ENCODE measurements at places on chromosomes 4 and X.
A peak's percentile ranks its signal among the peaks of the same experiment; 100 is the strongest.

DNA sequence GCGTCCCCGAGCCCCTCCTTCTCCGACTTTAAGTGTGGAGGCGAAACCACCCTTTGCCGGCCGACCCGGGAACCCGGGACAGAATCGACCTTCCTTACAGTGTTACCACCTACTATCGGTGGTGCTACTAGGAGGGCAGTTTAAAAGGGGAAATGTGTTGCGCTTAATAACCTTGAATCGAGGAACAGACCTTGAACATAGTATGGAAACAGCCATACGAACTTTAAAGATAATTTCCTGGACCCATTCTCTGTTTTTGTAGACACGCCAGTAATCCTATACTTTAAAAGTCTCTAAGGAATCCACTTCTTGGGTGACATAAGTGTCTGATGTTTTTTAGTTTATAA is 1.5 kb downstream of the ING2 start:
- DNase-seq = no peak

DNA sequence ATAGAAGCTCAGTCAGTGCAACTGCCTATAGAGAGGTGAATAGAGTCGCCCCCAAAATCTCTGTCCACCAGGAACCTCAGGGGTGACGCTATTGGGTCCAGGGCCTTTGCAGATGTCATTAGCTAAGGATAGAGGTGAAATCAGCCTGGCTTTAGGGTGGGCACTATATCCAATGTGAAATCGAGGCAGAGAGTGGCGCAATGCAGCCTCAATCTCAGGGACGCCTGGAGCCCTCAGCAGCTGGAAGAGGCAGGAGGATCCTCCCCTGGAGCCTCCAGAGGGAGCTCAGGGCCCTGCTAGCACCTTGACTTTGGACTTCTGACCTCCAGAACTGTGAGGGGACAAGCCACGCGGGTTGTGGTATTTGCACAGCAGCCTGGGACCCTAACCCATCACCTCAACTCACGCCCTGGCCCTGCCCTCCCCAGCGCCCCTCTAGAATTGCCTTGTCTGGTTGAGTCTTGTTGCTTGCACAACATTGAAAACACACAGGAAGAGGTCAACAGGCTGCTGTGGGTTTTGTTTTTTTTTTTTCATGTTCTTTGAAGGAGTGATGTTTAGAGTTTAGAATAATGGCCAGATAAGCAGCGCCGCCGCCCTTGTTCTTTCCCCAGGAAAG is 89.4 kb upstream of the PSAPL1 start:
- DNase-seq = no peak

DNA sequence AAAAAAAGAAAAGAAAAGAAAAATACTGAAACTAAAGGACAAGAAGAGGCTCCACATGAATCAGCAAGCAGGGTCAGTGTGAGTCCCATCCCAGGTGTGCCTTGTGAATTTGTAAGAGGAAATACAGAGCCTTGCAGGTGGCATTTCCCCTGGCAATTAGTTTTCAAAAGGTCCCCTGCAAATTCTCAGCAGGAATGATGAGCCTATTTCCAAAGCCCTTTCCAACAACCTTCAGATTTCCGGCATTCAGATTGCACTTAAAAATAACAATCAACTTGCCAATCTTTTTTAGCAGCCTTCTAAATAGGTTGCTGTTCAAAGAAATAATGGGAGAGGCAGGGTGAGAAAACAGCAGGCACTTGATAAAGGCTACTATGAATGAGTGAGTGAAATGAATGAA is 66.4 kb upstream of the OR13H1 start:
- DNase-seq = no peak

GRCh38 chr4:74223801-74224200 is 65.9 kb downstream of the MTHFD2L start:
- DNase-seq = no peak

DNA sequence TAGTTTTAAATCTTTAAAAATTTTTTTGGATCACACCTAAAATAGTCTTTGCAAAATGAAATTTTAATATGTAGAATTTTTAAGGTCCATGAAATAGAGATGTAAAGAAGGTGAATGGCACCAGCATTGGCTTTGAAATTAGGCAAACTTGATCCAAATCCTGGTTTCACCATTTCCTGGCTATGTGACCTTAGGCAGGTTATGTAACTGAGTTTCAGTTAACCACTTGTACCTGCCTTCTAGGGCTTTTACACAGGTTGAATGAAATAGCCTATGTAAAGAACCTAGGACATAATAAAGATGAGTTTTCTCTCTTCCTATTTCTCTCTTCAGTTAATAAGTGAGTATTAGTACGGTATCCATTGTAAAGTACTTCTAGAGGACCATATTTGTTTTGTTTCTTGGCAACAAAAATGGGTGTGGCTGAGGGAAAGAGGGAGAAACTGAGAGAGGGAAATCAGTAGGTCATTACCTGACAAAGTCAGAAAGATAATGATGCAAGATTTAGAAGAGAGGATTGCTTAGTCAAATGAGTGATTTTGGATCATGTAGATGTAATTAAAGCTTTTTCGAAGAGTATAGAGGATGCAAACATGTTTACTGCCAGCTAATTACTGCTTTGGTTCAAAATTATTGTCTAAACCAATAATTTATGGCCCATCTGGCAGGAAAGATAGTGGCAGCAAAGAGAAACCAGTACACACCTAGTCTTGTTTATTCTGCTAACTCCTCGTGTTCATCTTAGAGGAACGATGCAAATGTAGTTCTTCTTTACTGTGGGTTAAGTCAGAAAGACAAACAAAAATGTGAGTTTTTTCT is 81.9 kb downstream of the PDLIM5 start:
- DNase-seq = peak; percentile 56

DNA sequence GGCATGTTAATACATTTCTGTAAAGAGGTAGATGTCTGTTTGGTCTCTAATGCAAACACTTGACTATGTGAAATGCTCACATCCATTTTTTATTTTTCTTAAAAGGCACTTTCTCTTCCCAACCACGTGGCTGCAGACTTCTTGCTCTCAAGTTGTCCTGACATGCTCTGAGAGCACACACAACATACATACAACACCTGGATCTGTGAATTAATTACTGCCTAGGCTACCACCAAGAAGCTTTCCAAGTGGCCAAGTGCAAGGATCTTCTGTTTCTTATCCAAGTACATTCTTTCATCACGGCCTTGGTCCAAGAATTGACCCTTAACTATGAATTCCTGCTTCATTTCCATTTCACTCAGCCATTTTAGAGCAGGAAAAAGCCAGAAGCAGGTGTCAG is 110.8 kb downstream of the SPRY1 start:
- no peak for DNase-seq

DNA sequence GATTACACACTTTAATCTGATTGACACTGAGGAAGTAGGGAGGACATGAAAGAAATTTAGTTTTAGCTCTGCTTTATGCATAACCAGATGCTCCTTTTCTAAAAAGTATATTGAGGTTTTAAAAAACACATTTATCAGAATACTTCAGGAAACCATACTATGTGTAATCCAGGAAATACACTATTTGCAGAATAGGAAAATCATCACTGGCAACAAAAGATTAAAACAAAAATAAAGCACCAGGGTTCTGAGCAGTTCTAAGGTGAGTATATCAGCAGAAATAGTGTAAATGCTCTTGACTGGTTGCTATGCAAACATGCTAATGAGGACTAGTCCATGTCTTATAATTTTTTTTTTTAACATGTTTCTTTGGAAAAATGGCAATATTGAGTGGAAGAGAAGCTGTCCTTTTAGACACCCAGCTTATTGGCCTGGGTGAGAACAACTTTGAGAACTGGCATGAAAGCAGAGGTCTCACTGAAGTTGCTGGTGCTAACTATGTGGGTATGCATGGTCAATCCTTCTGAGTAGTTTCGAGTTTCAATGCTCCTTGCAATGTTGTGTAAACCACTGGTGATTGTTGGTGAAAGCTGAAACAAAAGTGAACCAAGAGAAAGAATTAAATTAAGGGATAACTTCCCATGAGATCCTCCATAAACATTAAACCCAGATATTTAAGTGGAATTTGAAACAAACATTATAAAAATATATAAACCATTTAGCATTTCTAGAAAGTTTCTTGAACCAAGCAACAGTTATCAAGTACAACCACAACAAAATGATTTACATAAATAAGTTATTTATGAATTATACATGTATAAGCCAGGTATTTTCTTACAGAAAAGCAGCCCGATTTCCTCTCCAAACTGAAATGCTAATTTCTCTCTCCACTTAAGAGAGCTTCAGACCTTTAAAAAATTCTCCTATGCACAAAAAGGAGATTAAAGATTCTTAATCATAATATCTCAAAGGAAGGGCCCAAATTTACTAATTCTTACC is 20.4 kb upstream of the SCD5 start:
- no peak for DNase-seq

DNA sequence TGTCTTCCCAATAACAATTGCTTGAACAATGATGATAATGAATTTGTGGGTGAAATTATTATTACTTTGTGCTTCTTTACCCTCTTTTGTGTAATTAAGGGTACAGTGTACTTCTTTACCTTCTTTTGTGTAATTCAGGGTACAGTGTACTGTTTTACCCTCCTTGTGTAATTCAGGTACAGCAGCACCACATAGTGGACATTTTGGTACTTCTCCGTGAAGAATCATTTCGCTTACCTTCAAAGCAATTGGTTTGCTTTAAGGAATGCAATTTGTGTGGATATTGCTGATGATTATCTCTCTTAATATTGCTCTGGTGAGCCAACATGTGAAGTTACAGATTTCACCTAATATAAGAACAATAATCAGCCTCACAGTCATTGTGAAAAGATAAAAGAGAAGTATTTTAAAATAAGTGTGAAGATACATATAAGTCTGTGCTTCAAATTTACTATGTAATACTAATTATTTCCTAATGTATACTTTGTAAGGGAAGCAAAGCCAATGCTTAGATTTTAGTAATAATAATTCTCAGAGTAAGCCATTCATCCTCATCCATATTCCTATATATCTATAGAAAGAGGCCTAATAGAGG is 27.2 kb upstream of the SEC24B start:
- peak; percentile 7 for DNase-seq

DNA sequence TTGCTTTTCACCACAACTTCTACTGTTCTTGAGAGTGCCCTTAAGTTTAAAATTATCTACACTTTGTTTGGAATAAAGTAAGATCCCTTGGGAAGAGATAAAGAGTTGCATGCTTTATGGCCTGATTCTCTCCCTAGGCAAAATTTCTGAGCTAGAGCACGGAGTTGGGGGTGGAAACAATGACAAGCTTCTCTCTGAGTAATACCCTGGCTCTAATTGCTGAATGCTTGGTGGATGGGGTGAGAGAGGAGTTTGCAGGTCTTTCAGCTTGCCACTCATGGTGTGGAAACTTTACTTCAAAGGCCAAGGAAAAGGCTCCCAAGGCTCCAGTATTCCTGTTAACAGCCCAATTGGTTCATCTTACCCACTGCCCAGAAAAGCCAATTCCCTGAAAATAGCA is 26.1 kb upstream of the PRDM8 start:
- no peak for DNase-seq

DNA sequence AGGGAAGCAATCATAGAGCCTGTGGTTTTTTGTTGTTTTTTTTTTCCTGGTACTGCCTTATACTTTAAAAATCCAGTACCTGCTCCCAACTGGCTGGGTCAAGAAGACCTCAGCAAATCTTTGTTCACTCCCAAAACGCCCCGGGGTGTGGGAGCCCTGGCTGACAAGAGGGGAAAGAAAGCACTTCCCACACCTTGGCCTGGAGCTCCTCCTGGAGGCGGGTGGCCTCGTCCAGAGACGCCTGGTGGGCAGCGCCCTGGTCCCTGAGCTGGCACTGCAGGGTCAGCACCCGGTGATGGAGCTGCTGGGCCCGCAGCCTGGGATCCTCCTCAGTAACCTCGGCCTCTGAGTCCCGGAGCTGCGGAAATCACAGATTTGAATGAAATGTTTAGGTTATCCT is 38.2 kb downstream of the C4orf50 start:
- DNase-seq = no peak

GRCh38 chr4:185796176-185796575 is 15.8 kb downstream of the SORBS2 start:
- DNase-seq = no peak

- no peak for DNase-seq
Observed at GRCh38 chrX:134459683-134460004, 321 bp upstream of the HPRT1 start.

DNA sequence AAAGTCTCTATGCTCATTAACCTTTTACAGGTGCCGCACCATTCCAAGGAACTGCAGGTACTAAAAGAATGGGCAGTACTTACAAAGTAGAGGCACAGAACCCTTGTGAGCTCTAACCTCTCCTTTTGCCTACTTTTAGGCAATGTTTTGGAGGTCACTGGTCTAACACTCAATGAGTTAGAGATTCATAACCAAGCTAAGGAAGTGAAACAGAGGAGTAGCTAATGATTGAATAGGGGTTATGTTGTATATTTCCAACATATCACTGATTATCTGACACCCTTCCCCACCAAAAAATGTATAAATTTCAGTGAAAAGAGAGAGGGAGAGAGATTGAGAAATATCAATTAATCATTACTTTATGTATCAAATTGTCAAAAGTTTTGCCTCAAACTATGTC is 269.3 kb downstream of the PCDH7 start:
- no peak for DNase-seq

DNA sequence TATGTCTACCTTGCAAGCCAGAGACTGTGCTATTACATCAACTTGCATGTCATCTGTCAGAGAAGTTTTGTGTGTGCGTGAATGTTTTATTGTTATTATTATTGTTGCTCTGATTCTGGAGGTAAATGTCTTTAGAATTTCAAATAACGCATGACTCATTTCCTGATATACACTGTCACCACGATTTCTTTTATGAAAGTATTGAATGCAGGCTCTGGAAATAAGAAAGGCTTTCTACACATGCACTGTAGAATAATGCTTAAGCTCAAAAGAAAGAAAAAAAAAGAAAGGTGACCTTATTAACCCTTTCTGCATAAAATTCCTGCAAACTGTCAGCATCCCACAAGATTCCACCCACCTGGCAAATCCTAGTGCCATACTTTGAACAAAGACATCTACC is 632.9 kb downstream of the ZNF674 start:
- no peak for DNase-seq

- DNase-seq = no peak
Observed at GRCh38 chr4:15906020-15906443, 32.5 kb downstream of the FGFBP1 start.

- DNase-seq = peak; percentile 30
Observed at GRCh38 chr4:137124278-137124932, 407.9 kb downstream of the PCDH18 start.

GRCh38 chrX:11197671-11198070 is 86.5 kb downstream of the HCCS start:
- DNase-seq = no peak

- no peak for DNase-seq
Observed at GRCh38 chr4:98581126-98581525, 77.3 kb downstream of the TSPAN5 start.

- DNase-seq = no peak
Observed at GRCh38 chrX:34880656-34881055, 61.9 kb upstream of the FAM47B start.

GRCh38 chr4:153082322-153083301 is 121.6 kb upstream of the TRIM2 start:
- DNase-seq = no peak

- DNase-seq = no peak
Observed at GRCh38 chr4:27145597-27145996, 285.0 kb downstream of the STIM2 start.
